ENCODE measurements at places on chromosomes 1 and 21.

DNA sequence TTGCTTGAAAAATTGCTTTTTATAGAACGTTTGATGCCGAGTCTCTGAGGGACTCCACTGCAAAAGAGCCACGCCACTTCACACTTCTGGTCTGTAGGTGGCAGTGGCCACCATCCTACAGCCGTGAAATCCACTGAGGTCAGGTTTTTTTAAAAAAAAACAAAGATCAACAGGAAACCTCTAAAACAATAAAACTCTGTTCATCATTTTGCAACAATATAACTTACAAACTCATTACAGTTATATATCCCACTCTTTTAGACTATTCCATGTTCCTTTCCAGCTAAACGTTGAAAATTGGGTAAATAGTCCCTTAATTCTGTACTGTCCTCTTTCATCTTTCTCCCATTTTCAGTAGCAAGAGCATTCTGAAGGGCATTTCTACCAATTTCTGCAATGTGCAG lies 64.6 kb upstream of the FMN2 start:
- peak; percentile 71 for DNase-seq

DNA sequence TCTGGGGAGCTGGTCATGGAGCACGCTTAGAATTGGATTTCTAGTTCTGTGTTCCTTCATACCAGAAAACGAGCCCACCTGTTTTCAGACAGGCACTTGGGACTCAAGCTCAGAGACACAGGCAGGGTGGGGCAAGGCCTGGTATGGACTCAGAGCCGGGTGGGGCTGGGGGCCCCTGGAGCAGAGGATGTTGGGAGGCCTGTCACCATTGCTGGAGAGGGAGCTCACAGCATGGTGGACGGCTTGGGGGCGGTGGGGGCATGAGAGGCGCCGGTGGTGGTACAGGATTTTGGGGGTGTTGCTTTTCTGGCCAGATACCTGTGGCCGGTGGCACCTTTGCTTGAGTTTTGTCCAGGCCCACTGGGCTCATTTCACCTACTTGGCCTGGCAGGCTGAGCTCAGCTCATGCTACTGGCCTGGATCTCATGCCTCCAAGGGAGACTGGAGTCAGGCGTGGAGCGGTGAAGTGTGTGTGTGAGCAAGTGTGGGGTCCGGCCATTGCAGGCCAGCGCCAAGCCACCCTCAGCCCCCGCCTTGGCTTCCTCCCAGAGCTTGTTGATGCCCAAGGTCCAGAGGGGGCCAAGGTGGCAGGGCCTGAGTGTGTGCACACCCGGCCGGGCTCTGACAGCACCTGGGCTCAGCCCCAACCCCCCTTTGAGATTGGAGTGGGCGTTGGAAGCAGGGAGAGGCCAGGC lies 8.7 kb downstream of the SLX9 start:
- no peak for DNase-seq

GRCh38 chr1:202086579-202087350 lies 36.0 kb upstream of the GPR37L1 start:
- DNase-seq = peak; percentile 85

- no peak for DNase-seq
These were observed 555.3 kb downstream of the NUF2 start for GRCh38 chr1:163877016-163877415.

DNA sequence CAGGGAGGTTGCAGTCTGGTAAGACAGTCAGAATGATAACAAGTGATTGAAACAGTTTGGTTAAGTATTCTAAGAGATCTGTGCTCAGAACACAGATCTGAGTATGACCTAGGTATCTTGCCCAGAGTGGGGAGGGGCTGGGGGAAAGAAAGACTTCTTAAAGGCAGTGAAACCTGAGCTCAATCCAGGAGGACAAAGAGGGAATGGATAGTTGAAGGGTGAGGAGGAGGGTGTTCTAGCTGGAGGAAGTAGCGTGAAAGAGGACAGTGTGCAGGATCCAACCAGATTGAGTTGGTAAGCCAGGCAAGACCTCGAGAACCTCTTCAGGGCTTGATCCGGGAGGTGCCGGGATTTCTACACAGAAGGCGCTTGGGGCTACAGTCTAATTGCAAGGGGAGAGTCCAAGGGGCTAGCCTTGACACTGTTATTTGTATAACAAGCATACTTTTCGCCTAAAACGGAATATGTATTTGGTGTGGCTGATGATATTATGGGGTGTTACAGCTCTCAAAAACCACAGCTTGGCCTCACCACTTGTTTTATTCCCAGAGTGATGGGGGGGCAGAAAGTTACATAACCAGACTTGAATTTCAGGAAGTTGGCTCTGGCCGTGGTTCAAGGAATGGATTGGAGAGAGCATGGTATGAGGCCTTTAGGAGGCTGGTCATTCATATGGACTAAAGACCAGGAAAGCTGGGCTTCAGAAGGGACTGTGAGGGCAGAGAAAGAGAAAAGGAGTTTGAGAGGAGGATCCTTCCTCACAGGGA lies 19.1 kb downstream of the RCSD1 start:
- peak; percentile 56 for DNase-seq

DNA sequence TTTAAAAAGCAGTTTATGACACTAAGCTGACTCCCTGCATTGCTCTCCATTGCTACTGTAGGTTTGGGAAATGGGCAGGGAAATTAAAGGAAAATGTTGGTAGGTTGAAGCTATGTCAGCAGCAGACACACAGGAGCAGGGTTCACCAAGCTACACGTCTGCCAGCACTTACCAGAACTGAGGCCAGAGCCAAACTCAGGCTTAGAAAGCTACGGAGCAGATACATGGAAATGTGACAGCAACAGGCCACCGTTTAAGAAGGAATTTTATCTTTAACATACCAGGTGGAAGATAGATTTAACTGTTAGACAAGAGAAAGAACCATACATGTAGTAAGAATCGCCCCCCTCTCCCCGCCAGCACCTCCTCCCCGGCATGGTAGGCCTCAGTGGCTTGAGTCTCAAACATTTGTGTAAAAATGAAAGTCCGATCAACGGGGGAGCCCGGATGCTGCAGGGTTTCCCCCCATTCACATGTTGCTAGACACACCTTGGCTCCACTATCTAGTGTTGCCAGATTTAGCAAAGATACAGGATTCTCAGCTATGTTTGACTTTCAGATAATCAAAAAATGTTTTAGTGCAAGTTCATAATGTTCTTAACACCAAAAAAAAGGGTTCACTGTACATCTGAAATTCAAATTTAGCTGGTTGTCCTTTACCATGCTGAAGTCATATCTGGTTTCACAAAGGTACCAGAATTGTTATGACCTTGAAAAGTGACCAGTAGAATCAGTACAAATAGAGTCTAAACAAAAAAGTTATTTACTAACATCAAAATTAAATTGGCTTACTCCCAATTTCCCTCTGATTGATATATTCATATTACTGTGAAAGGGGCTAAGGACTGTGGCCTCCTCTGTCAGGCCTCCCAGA lies 6.7 kb downstream of the OR2T11 start:
- DNase-seq = no peak

DNA sequence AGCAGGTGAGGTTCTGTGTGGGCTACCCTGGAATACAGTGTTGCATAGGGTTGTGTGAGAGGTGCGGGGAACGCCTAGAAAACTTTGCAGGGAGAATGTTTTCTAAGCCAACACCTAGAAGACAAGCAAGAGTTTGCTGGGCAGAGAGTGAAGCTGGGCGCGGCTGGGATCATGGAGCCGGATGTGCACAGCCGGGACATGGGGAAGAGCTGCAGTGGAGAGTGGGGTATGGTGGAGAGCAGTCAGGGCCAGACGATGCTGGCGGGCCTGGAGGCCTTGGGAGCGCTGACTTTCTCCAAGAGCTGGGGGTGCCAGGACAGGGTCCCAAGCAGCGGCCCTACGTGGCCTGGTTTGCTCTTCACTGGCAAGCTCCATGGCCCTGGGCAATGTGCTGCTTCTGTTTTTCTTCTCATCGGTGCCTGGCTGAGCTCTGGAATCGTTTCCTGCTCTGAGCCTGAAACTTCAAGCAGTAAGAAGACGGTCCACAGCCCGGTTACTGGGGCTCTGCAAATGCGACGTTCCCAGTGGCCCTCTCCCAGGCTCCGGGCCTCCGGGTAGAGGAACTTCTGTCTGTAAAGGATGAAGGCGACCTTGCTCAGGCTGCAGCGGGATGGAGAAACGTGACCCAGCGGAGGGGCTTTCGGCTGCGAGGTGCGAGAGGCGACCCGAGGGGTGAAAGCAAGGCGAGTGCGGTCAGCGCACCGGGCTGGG lies 51.9 kb upstream of the CD34 start:
- peak; percentile 73 for DNase-seq

DNA sequence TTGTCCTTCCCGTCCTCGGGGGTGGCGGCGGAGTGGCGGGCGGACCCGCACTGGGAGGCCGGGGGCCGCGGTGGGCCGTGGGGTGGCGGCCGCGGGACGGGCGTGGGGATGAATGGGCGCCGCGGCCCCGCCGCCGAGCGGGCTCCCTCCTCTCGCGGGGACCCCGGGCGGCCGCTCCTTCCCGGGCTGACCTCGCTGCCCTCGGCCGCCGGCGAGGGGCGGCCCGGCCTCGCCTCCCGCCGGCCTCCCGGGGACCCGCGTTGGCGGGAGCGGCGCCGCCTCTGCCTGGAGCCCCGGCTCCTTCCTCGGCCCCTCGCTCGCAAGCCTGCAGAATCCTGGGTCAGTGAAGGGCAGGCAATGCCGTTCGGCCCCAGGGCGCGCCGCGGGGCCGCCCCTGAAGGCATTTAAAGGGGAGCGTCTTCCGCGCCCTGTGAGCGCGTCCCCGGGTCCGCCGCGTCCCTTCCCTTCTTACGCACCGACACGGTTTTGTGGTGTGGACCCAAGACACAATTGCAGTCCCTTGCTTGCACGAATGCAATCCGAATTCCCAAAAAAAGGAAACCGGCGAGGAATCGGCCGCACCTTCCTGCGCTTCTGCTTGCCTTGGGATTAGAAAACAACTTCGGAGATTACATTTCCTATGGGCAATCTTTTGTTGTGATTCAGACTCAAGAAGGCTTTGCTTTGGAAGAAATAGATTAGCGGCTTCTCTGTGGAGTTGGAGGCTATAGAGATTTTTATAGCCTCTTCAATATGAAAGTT lies 776 bp downstream of the ITSN1 start:
- peak; percentile 69 for DNase-seq

DNA sequence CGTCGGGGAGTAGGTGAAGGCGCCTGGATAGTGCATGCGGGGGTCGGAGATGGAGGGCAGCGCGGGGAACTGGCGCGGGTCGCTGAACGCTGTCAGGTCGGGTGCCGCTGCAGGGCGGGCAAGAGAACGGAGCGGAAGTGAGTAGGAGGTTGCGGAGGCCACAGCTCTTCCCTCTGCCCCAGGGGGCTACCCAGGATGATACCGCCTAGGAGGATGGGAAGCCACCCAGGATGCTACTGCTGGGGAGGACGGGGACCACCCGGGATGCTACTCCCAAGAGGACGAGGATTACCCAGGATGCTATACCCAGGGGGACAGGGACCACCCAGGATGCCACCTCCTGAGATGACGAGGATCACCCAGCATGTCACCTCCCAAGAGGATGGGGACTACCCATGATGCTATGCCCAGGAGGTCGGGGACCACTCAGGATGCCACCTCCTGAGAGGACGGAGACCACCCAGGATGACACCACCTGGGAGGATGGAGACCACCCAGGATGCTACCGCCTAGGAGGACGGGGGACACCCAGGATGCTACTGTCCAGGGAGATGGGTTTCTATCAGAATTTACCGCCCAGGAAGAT lies 123.8 kb downstream of the CLIC6 start:
- DNase-seq = no peak

DNA sequence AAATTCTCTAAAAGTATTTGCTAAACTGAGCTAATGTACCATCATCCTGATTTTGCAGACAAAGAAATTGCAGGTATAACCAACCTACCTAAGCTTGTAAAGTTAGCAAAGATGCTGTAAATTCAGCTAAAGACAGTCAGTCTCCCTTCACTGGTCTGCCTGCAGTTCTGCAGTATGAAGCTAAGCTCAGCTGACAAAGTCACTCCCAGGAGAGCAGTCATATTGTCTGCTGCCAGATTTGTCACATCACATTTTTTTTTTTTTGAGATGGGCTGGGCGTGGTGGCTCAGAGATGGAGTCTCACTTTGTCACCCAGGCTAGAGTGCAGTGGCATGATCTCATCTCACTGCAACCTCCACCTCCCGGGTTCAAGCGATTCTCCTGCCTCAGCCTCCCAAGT lies 8.9 kb upstream of the CMPK1 start:
- DNase-seq = no peak

DNA sequence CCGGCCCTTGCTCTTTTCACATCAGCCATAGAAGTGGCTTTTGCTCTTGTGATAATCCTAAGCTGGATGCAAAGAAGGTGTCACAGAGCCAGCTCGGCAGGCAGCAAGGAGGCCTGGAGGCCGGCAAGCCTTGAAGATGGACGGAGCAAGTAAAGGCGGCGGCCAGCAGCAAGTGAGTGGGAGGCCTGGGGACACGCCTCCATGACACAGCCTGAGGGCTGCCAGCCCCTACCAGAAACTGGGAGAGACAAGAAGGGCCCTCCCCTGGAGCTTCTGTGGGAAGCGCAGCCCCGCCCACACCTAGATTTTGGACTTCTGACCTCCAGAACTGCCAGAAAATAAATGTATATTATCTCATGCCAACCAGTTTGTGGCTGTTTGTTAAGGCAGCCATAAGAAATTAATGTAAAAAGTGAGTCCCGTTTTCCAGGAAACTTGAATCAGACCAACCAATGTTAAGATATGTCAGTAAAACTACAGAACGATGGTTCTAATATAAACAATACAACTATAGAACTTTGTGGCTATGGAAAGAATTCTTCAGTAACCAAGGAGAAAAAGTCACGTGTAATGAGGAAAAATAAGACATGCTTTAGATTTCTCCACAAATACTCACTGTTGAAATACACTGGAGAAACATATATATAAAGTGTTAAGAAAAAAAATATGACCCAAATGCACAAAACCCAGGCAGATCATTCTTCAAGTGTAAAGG lies 49.9 kb downstream of the BACE2 start:
- peak; percentile 78 for DNase-seq

DNA sequence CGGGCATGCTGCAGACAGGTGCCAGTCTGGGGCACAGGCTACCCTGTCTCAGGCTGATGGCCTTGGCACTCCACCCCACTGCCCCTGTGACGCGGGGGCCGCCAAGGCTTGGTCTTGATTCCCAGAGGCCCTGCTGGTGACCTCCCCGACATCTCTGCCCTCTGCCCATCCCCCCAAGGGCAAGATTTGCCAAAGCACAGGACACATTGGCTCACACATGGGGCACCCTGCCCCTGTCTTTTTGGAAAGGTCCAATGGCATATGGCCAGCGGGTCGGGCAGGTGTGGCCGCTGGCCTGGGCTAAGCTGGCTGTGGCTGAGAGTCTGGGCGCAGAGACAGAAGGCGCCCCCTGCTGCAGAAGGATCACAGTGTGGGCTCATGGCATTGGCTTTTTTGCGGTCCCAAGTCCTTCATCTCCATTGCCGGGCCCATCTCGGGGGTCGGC lies 4.6 kb downstream of the MIB2 start:
- DNase-seq = no peak
